KBM-7 (cell line): ENCODE measurements at places on chromosomes 5 and 9.

DNA sequence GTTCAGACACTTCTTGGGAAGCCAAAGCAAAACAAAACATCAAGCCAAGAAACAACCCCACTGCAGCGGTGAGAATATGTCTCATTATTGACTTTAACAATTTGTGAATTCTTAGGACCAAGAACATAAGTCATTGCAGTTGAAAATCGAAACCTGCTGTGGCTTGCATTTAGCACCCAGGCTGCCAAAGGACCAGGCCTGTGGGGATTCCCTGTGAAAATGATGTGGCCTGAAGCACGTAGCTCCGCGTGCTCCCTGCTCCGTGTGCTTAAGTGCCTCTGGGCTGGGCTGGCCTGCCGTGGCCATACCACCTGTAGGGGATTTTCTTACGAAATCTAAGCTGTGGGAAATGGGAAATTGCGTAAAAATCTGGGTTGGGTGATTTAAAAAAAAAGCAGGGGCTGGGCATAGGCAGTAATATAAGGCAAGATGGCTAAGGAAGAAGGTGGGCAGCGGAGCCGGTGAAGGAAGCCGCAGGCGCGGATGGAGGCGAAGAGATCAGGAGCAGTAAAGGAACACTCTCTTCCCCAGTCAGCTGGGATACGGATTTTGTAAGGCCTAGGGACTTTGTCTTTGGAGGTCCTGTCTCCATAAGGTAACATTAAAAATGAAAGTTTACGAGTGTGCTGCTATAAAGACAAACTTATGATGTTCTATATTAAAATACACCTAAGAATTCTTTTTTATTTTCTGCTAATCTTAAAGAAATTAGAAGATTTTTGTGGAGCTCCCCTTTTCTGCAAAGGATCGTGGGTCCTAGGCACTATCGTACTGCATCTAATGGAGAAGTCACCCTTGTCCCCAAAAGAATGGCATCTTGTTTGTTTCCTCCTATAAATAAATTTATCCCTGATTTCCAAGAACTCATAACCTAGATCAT is 189.6 kb upstream of the SEMA6A start:
- DNase-seq, result no peak

DNA sequence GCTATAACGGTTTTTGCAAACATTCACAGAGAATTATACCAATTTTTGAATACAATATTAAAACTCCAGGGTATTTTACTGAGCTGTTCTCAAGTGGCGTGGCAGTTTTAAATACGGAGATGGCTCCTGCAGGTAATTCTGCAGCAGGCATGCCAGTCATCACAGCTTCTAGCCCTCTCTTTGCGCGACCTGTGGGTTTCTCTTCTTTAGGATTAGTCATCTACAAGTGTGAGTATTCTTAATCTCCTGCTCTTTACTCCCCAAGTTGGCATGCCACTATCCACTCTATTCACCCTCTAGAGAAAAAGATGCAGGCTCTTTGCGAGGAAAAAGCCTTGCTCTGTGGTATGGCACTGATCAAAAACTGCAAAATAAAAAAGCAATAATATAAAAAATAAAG is 43.9 kb downstream of the ANKRD31 start:
- DNase-seq, result no peak

DNA sequence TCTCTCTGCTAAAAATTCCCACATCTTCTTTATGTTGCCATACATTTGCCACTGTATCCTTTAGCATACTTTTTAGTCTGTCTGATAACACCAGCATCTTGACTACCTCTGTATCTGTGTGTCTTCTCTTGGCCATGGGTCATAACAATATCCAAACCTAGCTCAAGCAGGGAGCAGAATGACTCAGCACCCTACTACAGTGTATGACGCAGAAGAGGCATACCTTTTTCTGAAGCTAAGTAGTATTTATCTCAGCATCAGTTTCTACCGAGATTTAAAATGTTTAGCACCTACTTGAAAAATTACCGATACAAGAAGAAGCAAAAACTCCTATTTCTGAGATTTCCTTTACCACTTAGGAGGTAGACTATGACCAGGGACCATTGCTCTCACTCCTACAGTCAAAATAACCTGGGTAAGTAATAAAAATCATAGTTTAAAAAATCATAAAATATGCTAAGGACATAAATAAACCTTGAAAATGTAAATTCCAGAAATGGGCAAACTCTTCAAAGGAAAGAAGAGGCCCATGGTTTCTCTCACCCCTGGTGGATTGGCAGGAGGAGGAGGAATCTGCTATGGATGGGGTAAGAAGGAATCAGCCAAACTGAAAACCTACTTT is 286.5 kb downstream of the MAST4 start:
- no peak for DNase-seq

DNA sequence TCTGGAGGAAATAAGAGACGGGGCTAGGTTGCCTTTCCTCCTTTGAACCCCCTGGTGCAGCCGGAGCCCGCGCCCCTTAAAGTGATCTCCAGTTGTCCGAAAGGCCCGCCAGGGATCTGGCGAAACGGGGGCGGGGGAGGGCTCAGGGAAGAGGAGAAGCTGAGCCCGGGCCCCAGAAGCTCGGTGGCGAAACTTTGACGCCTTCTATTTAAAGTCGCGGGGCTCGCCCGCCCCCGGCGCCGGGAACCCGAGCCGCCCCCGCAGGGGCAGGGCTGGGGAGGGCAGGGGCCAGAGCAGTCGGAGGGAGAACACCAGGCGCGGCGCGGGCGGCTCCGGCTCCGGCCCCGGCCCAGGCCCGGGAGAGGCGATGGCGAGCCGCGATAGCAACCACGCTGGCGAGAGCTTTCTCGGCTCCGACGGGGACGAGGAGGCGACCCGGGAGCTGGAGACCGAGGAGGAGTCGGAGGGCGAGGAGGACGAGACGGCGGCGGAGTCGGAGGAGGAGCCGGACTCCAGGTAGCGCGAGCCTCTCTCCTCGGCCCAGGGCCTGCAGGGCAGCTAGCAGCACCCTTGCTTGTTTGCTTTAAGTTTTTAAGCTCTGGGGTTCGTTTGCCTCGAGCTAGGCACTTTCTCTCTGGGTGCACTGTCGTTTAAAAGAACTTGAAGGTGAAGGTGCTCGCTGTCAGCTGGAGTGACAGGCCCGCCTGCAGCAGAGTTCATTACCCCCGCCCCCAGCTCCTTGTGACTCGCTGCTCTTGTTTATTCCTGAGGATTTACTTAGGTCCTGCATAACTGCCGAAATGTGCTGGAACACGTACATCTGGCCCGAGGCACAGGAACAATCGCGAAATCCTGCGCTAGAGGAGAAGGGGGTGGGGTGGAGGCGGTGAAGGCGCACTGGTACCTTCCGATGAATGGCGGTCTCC is at the start of gene CMYA5:
TSS of gene CMYA5 (plus strand) at position 296 of the 926 bp plus-strand sequence. CDS start at position 368, 72 bp downstream.
- DNase-seq, result no peak

DNA sequence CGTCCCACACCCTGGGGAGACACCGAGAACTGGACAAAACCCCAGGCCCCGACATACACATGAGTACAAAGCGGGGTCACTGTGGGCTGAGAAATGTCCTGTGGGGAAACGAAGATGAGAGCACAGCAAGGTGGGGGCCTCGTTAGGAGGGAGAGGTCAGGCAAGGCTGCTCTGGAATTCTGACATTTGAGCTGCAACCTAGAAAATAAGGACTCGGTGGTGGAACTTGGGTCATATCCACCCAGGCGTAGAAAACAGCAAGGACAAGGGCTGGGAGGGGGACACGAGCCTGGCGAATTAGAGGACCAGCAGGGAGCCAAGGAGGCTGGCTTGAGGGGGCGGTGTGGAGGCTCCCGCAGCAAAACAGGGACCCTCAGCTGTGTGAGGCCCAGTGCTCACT is 32.8 kb downstream of the NCS1 start:
- no peak for DNase-seq
